ENCODE measurements at places on chromosomes 3 and 15.

- DNase-seq = no peak
Measured at GRCh38 chr15:78638658-78639314, 2.2 kb downstream of the CHRNB4 start.

GRCh38 chr15:72925661-72926060 is 126.6 kb upstream of the NEO1 start:
- no peak for DNase-seq

GRCh38 chr3:157393113-157393512 is 43.5 kb upstream of the PTX3 start:
- no peak for DNase-seq

DNA sequence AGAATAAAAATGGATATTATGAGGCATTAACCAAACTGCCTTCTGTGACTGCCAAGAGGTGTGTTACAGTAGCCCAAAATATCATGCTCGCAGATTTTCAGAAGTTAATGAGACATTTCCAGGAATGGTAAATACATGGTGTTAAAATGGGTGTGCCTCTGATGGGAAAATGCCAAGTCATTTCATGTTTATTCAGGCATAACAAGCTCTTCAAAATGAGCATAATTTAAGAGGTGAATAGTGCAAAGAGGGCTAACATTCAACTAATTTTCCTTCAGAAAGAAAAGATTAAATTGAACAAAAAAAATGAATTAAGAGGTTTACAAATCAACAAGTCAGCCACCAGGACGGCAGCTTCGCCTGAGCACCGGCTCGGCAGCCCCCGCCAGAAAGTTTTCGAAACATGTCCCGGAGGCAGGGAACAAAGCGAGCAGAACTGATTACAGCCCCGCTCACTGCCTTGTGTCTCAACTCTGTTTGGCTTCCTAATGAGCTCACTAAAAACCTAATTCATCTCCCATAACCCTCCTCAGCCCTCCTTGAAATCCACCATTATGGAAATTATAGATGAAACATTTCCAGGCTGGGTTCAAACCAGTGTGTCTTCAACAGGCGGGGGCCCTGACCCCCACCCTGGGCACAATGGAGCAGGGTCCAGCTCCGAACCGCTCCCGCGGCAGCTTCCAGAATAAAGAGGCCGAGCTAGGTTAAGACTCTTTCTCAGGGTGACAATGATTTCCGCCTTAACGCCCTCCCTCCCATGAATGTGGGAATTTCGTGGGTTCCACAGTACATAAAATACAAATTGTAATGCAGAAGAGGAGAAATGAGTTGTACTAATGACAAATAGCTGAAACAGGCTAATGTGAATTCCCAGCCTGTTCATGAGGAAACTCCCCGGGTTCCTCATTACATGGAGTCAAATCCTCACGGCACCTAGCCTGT is 43.9 kb downstream of the MEIS2 start:
- DNase-seq = peak; percentile 78

DNA sequence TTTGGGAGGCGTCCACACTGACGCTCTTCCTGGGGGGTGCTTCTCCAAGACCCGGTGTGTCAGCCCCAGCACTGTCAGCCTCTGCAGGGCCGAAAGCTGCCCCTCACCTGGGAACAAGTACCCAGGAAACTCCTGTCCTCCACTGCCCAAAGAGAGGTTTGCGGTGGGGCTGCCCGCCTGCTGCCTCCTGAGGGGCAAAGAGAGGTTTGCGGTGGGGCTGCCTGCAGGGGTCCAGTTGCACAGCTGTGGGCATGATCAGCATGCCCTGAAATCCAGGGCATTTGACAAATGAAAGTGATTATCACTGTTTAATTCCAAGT is 15.1 kb upstream of the SNRPA1 start:
- DNase-seq = no peak

DNA sequence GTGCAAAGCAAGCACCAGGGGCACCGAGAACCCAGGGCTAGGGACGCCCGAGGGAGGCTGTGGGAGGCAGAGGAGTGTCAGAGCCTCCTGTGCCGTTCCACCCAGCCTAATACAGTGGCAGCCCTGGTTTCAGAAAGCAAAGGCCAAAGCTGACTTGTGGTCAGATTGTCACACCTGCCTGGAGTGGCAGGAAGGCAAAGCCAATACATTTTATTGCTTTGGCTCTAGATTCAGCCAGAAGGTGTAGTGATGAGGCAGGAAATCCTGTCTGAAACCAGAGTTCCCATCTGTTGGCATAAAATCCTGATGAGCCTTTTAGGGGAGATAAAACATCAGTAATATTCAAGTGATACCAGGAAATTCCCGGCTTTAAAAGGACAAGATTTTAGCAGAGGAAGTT is 168.3 kb downstream of the SLCO3A1 start:
- no peak for DNase-seq

DNA sequence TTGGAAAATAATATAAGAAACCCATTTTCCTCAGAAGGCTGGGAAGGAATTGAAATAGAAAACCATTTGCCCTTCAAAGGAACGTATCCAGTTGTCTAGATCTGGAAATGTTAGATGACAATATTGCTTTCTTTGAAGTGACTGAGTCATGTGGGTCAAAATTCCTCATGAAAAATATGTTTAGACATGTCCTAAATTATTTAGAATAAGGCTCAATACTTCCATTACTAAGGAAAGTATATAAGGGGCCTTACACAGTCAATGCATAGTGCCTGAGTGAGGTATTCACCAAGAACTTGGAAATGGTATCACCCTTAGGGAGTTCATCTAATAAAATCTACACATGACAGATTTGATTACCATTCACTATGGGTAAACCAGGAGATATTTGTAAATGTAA is 619.8 kb upstream of the KCNMB2 start:
- DNase-seq = no peak

- DNase-seq = no peak
Measured at GRCh38 chr15:69743091-69743490, 290.5 kb downstream of the RPLP1 start.

GRCh38 chr3:187706971-187707370 is 4.6 kb upstream of the RTP2 start:
- no peak for DNase-seq

DNA sequence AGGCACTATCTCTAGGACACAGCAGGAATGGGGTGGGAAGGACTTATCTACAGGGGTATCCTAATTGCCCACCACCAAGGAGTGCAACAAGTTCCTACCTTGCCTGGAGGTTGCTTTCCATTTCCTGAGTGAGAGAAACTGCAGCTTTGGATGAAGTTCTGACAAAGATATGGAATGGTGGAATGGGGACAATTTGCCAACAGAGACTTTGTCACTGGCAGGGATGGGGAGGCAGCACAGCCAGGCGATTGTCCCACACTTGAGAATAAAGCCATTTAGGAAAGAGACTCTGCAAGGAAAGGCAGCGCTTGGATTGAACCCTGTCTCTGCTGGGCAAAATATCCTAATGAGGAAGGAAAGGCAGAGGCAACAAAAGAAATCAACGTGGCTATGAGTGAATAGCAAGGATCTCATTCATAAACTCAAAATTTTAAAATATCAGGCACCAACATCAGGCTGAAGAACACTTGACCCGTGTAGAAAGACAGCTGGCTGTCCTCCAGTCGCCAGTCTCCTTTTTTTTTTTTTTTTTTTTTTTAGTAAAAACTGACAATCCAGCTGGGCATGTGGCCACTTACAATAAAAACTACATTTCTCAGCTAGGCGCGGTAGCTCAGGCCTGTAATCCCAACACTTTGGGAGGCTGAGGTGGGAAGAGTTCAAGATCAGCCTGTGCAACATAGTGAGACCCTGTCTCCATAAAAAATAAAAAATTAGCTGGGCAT is 31.6 kb upstream of the PDE8A start:
- no peak for DNase-seq

GRCh38 chr3:27194861-27195483 is 174.2 kb downstream of the NEK10 start:
- DNase-seq = no peak

DNA sequence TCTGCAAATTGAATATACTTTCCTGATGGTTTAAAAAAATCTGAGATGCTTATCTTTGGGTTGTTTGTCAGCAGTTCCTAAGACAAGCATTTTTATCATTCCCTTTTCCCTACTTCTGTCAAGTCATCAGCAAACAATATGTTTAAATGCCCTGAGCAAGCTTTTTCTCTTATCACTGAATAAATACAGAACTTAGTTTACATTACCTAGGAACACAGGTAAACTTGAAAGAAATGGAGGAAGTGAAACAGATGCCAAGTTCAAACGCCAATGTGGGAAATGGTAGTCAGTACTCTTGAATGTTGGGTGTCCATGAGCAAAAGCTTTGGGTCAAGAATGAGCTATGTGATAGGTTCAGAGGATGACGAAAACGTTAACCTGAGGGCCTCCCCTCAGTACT is 17.2 kb upstream of the TCAIM start:
- DNase-seq = no peak

GRCh38 chr3:81851176-81851575 is 89.7 kb upstream of the GBE1 start:
- no peak for DNase-seq

DNA sequence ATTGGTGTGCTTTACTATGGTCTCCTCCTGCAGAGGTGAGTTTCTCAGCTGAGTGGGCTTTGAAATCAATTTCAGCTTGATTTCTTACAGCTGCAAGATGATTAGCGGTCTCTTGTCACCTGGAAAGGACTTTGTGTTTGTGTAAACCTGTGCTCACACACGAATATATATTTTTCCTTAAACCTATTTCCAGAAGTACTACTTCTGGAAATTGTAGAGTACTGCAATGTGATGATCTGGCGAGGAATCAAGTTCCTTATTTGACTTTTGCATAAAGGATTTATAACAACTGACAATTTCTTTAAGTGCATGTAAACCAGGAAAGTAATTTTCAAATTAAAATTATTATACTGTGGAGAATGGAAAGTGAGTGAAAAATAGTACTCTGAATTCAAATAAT is 2.1 kb downstream of the MCTP2 start:
- DNase-seq = no peak

DNA sequence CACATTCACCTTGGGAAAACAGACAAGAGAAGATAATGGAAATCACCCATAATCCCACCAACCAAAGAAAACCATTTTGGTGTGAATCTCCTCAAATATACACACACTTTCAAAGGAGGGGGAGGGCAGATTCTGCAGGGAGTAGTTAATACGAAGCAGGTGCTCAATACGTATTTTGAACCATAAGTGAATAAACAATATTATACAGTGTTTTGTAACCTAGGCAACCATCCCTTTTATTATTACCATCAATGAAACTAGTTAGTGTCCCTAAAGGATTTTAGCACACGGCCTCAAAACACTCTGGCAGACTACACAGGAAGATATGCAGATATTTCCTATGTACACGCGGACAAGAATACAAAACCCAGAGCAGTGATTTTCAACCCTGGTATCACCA is 6.1 kb downstream of the OSBPL10 start:
- no peak for DNase-seq

GRCh38 chr3:194964809-194965208 is 279.1 kb downstream of the FAM43A start:
- no peak for DNase-seq

GRCh38 chr15:37057831-37058230 is 42.5 kb downstream of the MEIS2 start:
- DNase-seq = no peak

All from left ventricle myocardium superior (tissue), 1 donor.